ENCODE measurements at places on chromosomes 7 and 10.

DNA sequence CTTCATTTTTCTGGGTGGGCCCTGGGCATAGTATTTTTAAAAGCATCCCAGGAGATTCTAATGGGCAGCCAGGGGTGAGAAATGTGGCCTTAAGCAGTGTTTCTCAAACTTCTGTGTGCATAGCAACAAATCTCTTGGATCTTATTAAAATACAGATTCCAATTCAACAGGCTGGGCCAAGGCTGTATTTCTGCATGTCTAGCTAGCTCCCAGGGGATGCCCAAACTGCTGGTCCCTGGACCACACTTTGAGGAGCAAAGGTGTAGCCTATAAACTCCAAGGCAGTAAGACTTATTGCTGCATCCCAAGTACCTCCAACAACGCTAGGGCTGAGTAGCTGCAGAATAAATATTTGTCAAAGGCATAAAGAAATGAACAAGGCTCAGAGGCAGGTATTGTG is 292.9 kb upstream of the ZMIZ1 start:
- DNase-seq = no peak

- no peak for DNase-seq
These were observed 10.4 kb downstream of the RNF133 start for GRCh38 chr7:122688400-122688998.

DNA sequence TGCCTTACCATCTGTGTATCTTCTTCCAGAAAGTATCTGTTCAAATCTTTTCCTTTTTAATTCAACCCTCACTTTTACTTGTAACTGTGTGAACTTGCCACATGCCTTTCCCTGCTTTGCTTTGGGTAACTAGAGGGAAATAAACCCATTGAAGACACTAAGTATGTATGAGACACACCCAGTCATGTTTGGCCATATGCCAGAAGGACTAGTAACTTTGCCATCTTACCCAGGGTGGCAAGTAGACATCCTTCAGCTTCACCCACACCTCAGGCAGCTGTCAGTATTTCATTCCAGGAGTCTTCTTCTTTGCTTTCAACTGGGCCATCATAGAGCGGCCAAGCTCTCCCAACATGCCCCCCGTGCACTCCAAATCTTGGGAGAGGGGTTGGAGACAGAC is 323.1 kb downstream of the TNS3 start:
- no peak for DNase-seq

- DNase-seq = no peak
These were observed 106.9 kb downstream of the AOAH start for GRCh38 chr7:36617408-36617807.

GRCh38 chr10:6215241-6215640 is 12.5 kb downstream of the PFKFB3 start:
- DNase-seq = no peak

DNA sequence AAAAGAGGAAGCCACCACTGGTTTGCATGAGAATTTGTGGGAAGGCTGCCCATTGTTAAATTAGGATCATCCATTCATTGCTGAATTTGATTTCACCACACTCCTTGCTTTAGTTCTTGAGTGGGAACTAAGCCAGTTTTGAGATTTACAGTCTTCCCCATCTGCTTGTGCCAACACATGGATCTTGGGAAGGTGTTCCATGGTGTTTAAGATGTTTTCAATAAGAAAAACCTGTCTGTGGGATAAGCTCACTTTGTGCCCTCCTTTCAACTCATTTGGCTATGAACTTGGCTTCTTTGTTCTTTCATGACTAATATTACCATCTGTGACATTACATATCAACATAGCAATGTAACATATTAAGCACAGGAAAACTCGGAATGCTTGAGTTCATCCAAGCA is 73.2 kb downstream of the INHBA start:
- DNase-seq = no peak

DNA sequence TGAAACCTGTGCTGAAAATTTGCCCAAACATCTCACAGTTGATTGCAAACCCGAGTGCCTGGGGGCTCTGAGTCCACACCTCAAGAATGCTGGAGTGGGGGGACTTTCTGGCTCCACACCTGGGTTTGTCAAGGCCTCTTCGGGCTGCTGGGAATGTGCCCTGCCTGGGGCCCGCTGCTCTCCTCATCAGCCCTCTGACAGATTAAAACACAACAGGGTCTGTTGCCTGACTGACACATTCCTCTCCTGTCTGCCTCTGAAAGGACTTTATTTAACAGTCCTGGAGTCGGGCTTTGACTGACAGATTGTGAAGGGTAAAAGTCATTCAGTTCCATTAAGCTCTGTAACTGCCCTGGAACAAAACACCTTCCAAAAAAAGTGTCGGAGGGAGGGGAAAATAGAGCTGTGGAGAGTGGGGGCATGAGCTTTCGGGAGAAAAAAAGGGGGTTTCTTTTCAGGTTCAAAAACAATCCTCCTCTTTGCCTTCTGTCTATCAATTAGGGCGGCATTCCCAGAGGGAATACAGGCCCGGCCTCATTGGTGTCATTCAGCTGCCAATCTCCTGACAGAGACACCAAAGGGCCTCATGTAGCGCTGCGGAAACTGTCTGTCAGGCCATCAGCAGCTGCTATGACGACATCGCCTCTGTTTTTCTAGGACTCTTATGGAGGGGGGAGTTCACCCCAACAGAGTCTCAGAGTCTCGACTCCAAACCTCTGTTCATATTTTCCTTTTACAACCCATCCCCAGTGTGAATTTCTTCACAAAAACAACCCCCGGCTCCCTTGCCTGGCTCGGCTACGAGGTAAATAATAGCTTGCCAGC is 398.8 kb upstream of the NFE2L3 start:
- peak; percentile 84 for DNase-seq

DNA sequence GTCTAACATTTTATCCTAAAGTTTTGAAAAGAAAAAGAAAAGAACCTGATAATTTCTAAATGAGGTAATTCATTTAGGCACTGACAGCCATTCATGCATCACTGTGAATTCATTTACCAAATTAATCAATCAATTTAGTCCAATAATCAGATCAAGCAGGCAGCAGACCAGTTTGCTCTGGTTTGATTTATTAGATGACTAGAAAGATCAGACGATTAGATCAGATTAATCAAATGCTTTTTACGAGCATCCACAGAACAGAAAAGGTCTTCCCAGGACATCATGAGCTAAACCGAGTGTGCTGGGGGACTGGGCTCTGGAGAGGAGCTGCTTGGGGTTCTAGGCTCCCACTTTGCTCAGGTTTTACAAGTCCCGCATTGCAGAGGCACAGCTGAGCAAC is 226.5 kb upstream of the MYO3A start:
- no peak for DNase-seq

- DNase-seq = peak; percentile 31
These were observed 2.1 kb upstream of the SAMD9L start for GRCh38 chr7:93150200-93150835.

DNA sequence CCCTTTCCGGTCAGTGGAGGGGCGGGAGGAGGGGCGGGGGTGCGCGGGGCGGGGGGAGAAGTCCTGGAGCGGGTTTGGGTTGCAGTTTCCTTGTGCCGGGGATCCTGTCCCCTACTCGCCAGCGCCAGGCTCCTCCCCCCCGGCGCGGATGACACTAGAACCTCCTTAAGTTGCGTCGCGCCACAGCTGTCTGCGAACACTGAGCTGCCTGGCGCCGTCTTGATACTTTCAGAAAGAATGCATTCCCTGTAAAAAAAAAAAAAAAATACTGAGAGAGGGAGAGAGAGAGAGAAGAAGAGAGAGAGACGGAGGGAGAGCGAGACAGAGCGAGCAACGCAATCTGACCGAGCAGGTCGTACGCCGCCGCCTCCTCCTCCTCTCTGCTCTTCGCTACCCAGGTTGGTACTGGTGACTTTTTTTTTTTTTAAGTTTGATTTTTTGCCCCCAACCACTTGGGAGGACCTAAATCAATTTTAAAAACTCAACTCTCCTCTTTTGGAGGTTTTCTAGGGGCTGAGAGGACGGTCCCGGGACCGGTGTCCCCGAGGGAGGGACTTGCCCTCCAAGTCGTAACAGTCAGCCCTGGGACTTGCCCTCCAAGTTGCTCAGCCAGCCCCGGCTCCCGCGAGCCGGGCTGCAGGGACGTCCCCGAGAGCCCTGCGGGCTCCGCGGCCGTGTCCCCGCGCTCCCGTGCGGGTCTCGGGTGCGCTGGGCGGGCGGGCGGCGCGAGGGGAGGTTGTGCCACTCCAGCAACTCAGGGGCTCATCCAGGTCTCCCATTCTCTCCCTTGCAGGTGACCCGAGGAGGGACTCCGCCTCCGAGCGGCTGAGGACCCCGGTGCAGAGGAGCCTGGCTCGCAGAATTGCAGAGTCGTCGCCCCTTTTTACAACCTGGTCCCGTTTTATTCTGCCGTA is at the start of gene GATA3:
TSS of gene GATA3 (plus strand) at position 195 of the 914 bp plus-strand sequence. CDS start 968 bp downstream, outside the sequence.
- DNase-seq = no peak

- DNase-seq = no peak
These were observed 56.2 kb upstream of the ATP6V0A4 start for GRCh38 chr7:138854115-138854645.

DNA sequence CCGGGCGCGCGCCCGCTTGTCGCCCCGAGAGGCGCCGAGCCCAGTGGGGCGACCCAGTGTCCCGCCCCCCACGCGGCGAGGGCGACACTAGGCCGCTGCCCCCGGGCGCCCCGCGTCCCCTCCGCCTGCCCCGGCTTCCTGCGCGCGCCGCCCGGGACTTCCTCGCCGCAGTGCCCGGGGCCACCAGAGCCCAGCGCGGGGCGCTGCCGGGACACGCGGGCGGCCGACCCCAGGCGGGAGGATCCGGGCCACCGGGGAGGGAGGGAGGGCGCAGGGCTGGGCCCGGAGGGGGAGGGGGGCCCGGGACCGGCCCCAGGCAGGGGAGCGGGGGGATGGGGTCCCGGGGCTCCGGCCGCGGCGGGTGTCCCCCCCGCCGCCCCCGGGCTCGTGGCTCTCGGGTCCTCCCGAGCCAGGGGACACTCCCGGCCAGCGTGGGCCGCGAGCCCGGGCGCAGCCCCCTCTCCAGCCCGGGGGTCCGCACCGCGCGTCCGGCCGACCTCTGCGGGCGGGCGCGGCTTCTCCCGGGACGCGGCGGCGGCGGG is 435 bp upstream of the PWWP2B start:
- no peak for DNase-seq

GRCh38 chr7:155342313-155342712 is 44.6 kb downstream of the INSIG1 start:
- DNase-seq = no peak

DNA sequence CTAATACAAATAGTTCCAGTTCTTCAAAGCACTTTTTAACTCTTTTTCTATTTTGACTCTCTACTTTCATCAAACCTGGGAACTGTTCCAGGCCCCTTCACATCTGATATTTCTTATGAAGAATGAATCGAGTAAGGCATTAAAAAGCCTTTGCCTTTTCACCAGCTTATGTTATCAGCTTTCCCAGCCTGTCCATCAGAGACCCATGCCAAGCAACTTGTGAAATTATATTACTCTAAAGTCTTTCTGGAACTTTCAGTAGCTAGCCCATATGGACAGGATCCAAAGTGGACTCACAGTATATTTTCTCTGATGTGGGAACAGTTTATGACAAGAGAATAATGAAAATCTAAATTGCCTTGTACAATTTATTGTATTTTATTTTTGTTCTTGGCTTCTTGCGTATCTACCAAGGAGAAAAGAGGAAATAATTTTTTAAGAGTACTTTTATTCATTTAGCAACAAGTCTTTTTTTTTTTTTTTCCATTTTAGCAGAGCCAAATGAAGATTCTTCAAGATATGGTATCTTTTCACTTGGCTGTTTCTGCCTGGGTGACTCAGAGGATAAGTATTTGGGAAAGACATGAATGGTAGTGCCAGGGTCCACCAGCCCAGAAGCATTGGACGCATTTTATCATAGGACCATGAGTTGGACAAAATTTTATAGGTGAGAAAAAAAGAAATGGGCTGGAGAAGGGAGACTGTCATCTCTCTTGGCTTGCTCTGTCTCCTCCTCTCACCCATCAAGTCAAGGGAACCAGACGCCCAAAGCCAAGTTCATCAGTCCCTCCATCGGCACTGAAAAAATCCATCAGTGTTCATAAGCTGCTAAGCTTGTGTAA is 195.8 kb upstream of the NEBL start:
- DNase-seq = peak; percentile 4

DNA sequence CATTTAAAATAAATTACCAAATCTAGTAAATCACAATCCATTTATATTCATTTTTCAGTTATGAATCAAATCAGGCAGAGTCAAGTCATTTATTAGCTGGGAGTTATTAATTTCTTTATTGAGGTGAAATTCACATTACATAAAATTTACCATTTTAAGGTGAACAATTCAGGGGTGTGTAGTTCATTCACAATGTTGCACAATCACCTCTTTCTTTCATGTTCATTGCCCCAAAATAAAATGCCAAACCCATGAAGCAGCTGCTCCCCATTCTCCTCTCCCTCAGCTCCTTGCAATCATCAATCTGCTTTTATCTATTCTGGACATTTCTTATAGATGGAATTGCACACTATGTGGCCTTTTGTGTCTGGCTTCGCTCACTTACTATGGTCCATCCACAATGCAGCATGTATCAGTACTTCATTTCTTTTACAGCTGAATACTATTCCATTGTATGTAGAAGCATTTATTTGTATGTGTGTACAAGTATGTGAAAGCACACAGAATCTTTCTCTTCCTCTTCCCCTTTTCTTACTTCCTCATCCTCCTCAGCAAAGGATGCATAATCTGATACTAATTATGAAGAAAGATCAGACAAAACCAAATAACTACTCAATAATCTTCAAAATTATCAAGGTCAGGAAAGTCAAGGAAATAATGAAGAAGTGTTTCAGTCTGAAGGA is 60.6 kb downstream of the LMBR1 start:
- no peak for DNase-seq

- DNase-seq = peak; percentile 9
These were observed 61.9 kb downstream of the CACUL1 start for GRCh38 chr10:118692872-118693271.

DNA sequence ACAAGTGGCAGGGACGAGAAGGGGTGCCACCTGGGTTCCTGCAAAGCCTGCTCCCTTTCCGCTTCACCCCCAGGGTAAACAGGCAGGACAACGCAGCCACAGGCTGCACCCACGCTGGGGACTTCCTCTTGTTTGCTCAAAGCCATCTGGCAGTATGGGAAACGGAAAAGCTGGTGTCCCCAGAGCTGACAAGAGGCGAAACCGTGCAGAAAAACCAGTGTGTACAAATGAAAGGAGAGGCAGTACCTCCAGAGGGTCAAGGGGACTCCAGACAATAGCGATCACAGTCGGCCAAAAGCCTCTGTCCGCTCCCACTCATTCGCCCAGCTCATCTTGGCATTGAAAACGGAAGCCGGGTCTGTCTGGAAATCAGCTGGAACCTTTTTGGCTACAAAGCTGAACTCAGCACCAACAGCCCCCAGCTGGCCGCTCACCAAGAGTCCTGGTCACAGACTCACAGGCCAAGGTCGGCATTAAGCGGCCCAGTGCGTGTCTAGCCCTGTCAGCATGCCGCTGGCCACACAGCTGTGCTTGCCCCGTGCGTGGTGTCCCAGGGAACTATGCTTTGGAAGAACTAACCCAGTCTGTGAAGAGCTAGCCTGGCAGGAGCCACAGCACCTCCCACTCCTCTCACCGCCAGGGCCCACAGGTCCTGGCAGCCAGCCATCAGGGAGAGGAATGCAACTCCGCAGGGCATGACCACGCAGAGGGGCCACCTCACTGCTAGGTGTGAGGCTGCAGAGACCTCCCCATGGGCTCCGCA is 10.4 kb downstream of the TNS3 start:
- peak; percentile 88 for DNase-seq

All from renal cortical epithelial cell (primary cell).